ENCODE measurements at places on chromosomes 13 and 19. TPM values are rescaled to one million over a fixed set of nuclear protein-coding genes. Genes with fewer than 3 reads are reported as not detected.

Gene MBOAT7
- 32.1 TPM for total RNA-seq

GRCh38 chr13:113417836-113418721, 35.2 kb downstream of the ADPRHL1 start:
- H3K4me1 ChIP-seq = peaks cover 7% of the 10 kb centered on the region
- DNase-seq = no peak
- H3K27me3 ChIP-seq = no peaks in the 10 kb centered on the region
- H3K27ac ChIP-seq = no peak overlapping the region
- no peak overlapping the region for H3K4me3 ChIP-seq

- no peaks in the 10 kb centered on the region for H3K4me1 ChIP-seq
- H3K27ac ChIP-seq = no peak overlapping the region
- H3K36me3 ChIP-seq = no peaks in the 10 kb centered on the region
- H3K4me3 ChIP-seq = no peak overlapping the region
Observed at GRCh38 chr19:35862528-35862927, 5.8 kb downstream of the KIRREL2 start.

Gene TRPC4
- not detected for total RNA-seq

- no peak overlapping the region for H3K27ac ChIP-seq
- H3K4me3 ChIP-seq = peak overlapping the region; percentile 90
- peaks cover 19% of the 10 kb centered on the region for H3K36me3 ChIP-seq
Observed at GRCh38 chr13:113584870-113585671, 518 bp downstream of the TFDP1 start.

DNA sequence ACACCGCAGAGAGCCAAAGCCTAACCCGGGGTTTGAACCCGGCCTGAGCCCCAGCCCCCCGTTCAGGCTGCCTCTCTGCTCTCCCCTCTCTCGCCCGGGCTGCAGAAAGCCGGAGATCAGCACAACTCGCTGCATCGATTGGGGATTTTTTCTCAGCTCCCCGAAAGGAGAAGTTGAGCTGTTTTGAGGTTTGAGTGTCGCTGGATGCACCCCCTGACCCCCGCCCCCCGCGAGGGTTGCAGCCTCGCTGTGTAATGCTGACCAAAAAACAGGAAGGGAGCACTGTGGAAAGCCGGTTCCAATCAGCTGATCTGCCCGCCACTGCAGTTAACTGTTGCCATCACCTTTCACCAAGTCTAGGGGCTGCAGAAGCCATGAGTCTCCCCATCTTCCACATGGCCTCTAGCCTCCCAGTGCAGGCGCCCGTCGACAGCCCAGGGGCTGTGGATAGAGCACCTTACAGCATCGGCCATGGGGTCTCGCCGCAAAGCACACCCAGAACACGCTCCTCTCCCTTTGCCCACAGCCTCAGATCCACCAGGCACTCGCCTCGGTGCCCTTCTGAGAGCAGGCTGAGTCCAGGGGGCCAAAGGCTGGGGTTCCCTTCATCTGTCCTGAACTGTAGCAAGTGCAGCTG, 34.5 kb downstream of the MYO9B start:
- no peak overlapping the region for H3K27ac ChIP-seq
- H3K4me3 ChIP-seq = no peak overlapping the region
- H3K27me3 ChIP-seq = no peaks in the 10 kb centered on the region
- peaks cover 17% of the 10 kb centered on the region for H3K4me1 ChIP-seq

GRCh38 chr19:39701291-39701690, 3.0 kb upstream of the LGALS14 start:
- DNase-seq = no peak
- H3K36me3 ChIP-seq = no peaks in the 10 kb centered on the region
- no peak overlapping the region for H3K4me3 ChIP-seq
- peaks cover 3% of the 10 kb centered on the region for H3K27me3 ChIP-seq
- no peak overlapping the region for H3K27ac ChIP-seq

Gene MYO16
- not detected for total RNA-seq

- no peaks in the 10 kb centered on the region for H3K4me1 ChIP-seq
- DNase-seq = no peak
- no peak overlapping the region for H3K4me3 ChIP-seq
- no peaks in the 10 kb centered on the region for H3K36me3 ChIP-seq
Observed at GRCh38 chr13:89923736-89924135, 1423.8 kb upstream of the MIR17HG start.

GRCh38 chr19:14023404-14024235, 4.3 kb upstream of the RLN3 start:
- no peak overlapping the region for H3K27ac ChIP-seq
